ENCODE measurements at places on chromosomes 2 and 18. TPM values are rescaled to one million over a fixed set of nuclear protein-coding genes. Genes with fewer than 3 reads are reported as not detected.

GORASP2 gene
- 87.7 TPM for total RNA-seq

NEU4 gene
- 0.17 TPM for total RNA-seq

ZAP70 gene
- 0.18 TPM for total RNA-seq

REG1B gene
- total RNA-seq = not detected

GRB14 gene
- total RNA-seq = 5.1 TPM

IL18R1 gene
- total RNA-seq = 1.0 TPM

DSG4 gene
- total RNA-seq = not detected

NR4A2 gene
- 2.0 TPM for total RNA-seq

UGT1A3 gene
- total RNA-seq = 0.09 TPM

RPRM gene
- 0.05 TPM for total RNA-seq

LIMS3 gene
- total RNA-seq = not detected

PLB1 gene
- 1.9 TPM for total RNA-seq

NAT8 gene
- total RNA-seq = not detected

CCDC93 gene
- 14.6 TPM for total RNA-seq

ZSWIM2 gene
- not detected for total RNA-seq

IMP4 gene
- total RNA-seq = 163 TPM

KIAA2012 gene
- not detected for total RNA-seq

ITGA6 gene
- 35.8 TPM for total RNA-seq

IL36RN gene
- 0.02 TPM for total RNA-seq

KIF3C gene
- total RNA-seq = 42.8 TPM

LAMA1 gene
- 0.16 TPM for total RNA-seq

C2orf72 gene
- total RNA-seq = 7.5 TPM

RBKS gene
- total RNA-seq = 8.4 TPM

PLA2R1 gene
- 2.1 TPM for total RNA-seq

FSHR gene
- not detected for total RNA-seq

STAM2 gene
- 7.5 TPM for total RNA-seq

TUBA4B gene
- total RNA-seq = 0.10 TPM

DCC gene
- total RNA-seq = not detected

ATF2 gene
- 17.9 TPM for total RNA-seq

PARD3B gene
- total RNA-seq = 0.93 TPM

EIF4E2 gene
- 83.5 TPM for total RNA-seq

LRRTM1 gene
- total RNA-seq = not detected

STPG4 gene
- not detected for total RNA-seq

ITGB1BP1 gene
- total RNA-seq = 170 TPM

GPR45 gene
- not detected for total RNA-seq

MYO1B gene
- 44.8 TPM for total RNA-seq
